ENCODE measurements at places on chromosomes 11 and 22. TPM values are rescaled to one million over a fixed set of nuclear protein-coding genes. Genes with fewer than 3 reads are reported as not detected.

DNA sequence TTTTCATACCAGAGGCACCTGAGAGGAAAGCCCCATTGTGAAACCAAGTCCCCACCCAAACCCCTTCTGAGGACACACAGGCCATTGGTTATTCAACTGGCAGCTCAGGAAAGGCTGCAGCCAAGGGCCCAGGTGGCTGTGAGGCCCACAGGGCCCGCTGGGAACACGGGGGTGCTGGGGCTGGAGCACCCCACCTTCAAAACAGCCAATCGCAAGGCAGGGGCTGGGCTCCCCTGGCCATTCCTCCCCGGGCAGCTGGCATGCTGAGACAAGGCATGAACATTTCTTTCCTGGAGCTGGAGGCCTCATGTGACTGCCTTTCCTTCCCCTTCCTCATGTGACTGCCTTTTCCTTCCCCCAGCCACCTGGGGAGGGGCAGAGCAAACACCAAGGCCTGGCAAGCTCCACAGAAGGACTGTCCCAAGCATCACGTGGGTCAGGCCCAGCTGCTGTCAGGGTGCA lies 76.9 kb downstream of the PIWIL3 start:
- H3K36me3 ChIP-seq, result no peaks in the 10 kb centered on the region
- H3K27ac ChIP-seq, result peak overlapping the region; percentile 79
- H3K4me1 ChIP-seq, result peaks cover 51% of the 10 kb centered on the region
- H3K27me3 ChIP-seq, result no peaks in the 10 kb centered on the region
- DNase-seq, result peak; percentile 91

Gene PRODH
- 47.2 TPM for total RNA-seq

- H3K4me3 ChIP-seq, result no peak overlapping the region
- H3K36me3 ChIP-seq, result no peaks in the 10 kb centered on the region
- no peak for DNase-seq
- no peaks in the 10 kb centered on the region for H3K27me3 ChIP-seq
- no peaks in the 10 kb centered on the region for H3K4me1 ChIP-seq
Measured at GRCh38 chr11:130705670-130706421, 210.4 kb downstream of the SNX19 start.

Gene CNTF
- total RNA-seq, result 1.3 TPM

Gene SPDYC
- not detected for total RNA-seq

Gene OR52H1
- total RNA-seq, result not detected

DNA sequence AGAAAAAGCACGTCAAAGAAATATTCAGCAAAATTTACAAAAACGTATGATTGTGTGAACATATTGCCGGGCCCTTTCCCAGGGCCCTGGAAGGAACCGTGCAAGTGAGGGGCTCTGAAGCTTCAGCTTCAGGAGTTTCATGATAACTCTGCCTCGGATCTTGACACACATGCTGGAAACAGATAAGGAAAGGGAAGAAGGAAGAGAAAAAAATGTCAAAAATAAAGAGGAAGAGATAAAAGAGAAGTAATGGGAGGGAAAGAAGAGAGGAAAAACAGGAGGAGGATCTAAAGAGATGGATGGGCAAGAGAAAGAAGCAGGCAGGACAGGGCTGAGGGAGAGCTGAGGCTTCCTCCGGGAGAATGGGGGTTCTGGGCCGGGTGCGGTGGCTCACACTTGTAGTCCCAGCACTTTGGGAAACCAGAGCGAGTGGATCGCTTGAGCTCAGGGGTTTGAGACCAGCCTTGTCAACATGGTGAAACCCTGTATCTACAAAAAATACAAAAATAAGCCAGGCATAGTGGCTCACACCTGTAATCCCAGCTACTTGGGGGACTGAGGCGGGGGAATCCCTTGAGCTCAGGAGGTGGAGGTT lies 2.7 kb upstream of the TMPRSS4 start:
- H3K4me3 ChIP-seq, result no peak overlapping the region
- no peaks in the 10 kb centered on the region for H3K36me3 ChIP-seq
- no peak for DNase-seq
- H3K4me1 ChIP-seq, result no peaks in the 10 kb centered on the region
- no peak overlapping the region for H3K27ac ChIP-seq

GRCh38 chr22:29156507-29156906 lies 49.2 kb upstream of the EMID1 start:
- H3K36me3 ChIP-seq, result no peaks in the 10 kb centered on the region
- no peak for DNase-seq
- peaks cover 17% of the 10 kb centered on the region for H3K4me1 ChIP-seq
- H3K4me3 ChIP-seq, result no peak overlapping the region
- no peaks in the 10 kb centered on the region for H3K27me3 ChIP-seq
- H3K27ac ChIP-seq, result no peak overlapping the region

Gene CATSPERZ
- 62.9 TPM for total RNA-seq

Gene SCGB1D2
- not detected for total RNA-seq

- H3K4me3 ChIP-seq, result no peak overlapping the region
- no peak overlapping the region for H3K27ac ChIP-seq
- H3K27me3 ChIP-seq, result no peaks in the 10 kb centered on the region
Measured at GRCh38 chr11:31628111-31628510, 118.5 kb downstream of the ELP4 start.

- peak overlapping the region; percentile 74 for H3K4me3 ChIP-seq
- H3K27me3 ChIP-seq, result no peaks in the 10 kb centered on the region
- peak overlapping the region; percentile 96 for H3K27ac ChIP-seq
- H3K4me1 ChIP-seq, result peaks cover 26% of the 10 kb centered on the region
Measured at GRCh38 chr22:41619979-41620588, 759 bp downstream of the DESI1 start.

- no peaks in the 10 kb centered on the region for H3K27me3 ChIP-seq
- H3K4me3 ChIP-seq, result no peak overlapping the region
Measured at GRCh38 chr11:103537904-103538502, 428.8 kb downstream of the DYNC2H1 start.

DNA sequence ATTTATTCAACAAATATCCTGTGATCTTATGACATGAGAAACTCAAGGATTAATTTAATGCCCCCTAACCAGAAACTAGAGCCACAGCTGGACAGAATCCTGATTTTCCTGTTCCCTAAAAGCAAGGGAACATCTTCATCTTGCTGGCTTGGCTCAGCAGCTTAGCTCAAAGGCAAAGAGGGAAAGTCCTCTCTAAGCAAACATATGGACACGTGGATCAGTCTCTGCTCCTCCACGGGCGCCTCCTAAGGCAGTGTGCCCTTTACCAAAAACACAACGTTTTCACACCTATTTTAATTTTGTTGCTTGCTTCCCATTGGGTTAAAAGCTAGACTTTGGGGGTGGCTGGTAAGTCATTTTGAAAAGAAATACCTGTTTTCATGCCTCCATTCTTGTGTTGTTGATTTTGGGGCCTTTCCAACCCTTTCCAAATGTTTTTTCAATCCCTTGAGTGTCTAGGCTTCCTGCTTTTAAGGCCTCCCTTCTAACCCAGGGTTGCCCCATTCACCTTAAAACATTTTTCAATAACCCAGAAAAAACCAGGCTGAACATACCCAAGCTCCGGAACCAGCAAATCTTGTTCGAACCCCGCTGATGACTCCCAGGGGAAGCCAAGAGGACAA lies 15.5 kb downstream of the SLC1A2 start:
- H3K27me3 ChIP-seq, result no peaks in the 10 kb centered on the region
- peaks cover 7% of the 10 kb centered on the region for H3K4me1 ChIP-seq
- no peak overlapping the region for H3K27ac ChIP-seq
- H3K4me3 ChIP-seq, result no peak overlapping the region
- no peaks in the 10 kb centered on the region for H3K36me3 ChIP-seq

Gene CLDN5
- 235 TPM for total RNA-seq

- H3K27ac ChIP-seq, result no peak overlapping the region
- no peak for DNase-seq
- no peaks in the 10 kb centered on the region for H3K36me3 ChIP-seq
Measured at GRCh38 chr11:20443596-20443995, 56.1 kb downstream of the PRMT3 start.

- no peak for DNase-seq
- H3K4me1 ChIP-seq, result no peaks in the 10 kb centered on the region
- peak overlapping the region; percentile 30 for H3K27ac ChIP-seq
- no peaks in the 10 kb centered on the region for H3K36me3 ChIP-seq
- no peak overlapping the region for H3K4me3 ChIP-seq
- H3K27me3 ChIP-seq, result no peaks in the 10 kb centered on the region
Measured at GRCh38 chr11:62479631-62480201, 60.9 kb downstream of the SCGB1A1 start.

DNA sequence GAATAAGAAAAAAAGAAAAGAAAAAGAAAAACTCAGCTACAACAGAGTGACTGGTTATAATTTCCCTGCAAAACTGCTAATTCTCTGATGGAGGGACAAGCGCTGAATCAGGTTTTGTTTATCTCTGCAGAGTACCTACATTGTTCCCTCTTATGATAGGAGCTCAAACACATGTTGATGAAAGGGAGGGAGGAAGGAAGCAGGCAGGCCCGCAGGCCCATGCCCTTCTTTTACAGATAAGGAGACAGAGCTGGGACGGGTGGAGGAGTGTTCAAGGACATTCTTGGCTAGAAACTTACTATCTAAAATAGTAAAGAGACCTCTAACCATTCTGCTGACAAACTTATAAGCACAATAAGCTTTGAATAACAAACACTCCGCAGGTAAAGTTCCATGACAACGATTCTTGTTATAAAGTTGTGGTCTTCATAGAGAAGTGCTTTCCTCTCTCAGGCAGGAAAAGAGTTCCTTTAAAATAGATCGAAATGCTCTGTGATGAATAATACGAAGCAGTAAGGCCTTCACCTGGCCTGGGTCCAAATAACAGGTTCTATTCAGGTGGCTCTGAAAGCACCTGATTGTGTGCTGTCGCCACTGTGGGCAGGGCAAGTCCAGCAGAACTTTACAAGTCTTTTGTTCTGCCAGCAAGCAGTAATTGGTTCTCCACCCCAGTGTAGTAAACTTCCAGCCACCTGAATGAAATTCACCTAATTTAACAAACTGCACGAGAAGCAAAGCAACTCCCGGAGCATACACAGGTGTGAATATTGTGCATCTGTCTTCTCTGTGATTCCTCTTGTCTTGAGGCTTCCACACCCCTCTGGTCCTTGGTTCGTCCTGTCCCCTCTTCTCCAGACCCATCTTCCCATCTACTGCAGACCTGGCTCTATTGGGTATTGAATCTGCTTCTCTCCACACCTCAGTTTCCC lies 15.3 kb upstream of the MICAL2 start:
- peak overlapping the region; percentile 2 for H3K27ac ChIP-seq
- peak; percentile 49 for DNase-seq
- H3K4me1 ChIP-seq, result peaks cover 16% of the 10 kb centered on the region

Gene CDKN1C
- total RNA-seq, result 26.7 TPM

Gene ACRV1
- not detected for total RNA-seq

Gene MYO7A
- 2.4 TPM for total RNA-seq

DNA sequence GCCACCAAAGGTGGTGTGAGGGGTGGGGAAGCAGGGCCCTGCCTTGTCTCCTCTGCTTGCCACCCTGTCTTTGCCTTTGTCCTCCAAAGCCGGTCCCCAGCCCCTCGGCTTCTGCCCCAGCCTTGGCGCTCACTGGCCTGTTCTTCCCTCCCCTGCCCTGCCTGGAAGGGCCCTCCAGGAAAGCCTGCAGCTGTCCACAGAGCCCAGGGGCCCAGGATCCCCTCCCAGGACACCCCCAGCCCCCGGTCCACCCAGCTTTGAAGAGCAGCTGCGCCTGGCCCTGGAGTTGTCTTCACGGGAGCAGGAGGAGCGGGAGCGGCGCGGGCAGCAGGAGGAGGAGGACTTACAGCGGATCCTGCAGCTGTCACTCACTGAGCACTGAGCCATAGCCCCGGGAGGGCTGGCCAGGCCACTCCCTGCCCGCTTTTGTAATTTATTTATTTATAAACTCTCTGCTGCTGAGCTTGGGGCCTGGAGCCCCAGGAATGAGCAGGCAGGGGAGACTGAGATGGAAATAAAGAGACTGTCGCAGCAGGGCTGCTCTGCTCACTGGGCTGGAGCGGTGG lies 1.3 kb upstream of the SSH3 start:
- peak; percentile 86 for DNase-seq
- peak overlapping the region; percentile 83 for H3K4me3 ChIP-seq
- H3K36me3 ChIP-seq, result peaks cover 27% of the 10 kb centered on the region
- H3K4me1 ChIP-seq, result peaks cover 39% of the 10 kb centered on the region
- peak overlapping the region; percentile 78 for H3K27ac ChIP-seq
- no peaks in the 10 kb centered on the region for H3K27me3 ChIP-seq

DNA sequence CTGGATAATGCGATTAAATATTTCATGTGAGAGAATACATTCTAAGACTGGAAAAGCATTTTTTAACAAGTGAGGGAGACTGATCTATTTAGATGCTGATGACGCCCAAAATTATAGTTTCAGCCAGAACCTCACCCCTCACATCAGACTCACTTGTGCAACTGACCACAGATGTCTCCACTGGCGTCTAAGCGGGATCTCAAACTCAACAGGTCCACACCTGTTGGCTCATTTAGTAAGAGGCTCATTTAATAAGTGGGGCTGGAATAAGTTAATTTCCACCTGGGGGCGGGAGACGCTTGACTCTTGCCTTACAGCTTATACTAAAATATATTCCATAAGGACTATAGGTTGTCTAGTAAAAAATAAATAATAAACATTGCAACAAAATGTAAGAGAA lies 47.5 kb downstream of the MORC2 start:
- H3K27ac ChIP-seq, result no peak overlapping the region
- H3K36me3 ChIP-seq, result peaks cover 11% of the 10 kb centered on the region
- no peaks in the 10 kb centered on the region for H3K27me3 ChIP-seq
- DNase-seq, result no peak
- H3K4me3 ChIP-seq, result peak overlapping the region; percentile 36

- no peak overlapping the region for H3K4me3 ChIP-seq
- DNase-seq, result no peak
- H3K27ac ChIP-seq, result no peak overlapping the region
- H3K27me3 ChIP-seq, result no peaks in the 10 kb centered on the region
- H3K4me1 ChIP-seq, result peaks cover 16% of the 10 kb centered on the region
- H3K36me3 ChIP-seq, result no peaks in the 10 kb centered on the region
Measured at GRCh38 chr11:2559527-2560311, 114.9 kb downstream of the KCNQ1 start.

DNA sequence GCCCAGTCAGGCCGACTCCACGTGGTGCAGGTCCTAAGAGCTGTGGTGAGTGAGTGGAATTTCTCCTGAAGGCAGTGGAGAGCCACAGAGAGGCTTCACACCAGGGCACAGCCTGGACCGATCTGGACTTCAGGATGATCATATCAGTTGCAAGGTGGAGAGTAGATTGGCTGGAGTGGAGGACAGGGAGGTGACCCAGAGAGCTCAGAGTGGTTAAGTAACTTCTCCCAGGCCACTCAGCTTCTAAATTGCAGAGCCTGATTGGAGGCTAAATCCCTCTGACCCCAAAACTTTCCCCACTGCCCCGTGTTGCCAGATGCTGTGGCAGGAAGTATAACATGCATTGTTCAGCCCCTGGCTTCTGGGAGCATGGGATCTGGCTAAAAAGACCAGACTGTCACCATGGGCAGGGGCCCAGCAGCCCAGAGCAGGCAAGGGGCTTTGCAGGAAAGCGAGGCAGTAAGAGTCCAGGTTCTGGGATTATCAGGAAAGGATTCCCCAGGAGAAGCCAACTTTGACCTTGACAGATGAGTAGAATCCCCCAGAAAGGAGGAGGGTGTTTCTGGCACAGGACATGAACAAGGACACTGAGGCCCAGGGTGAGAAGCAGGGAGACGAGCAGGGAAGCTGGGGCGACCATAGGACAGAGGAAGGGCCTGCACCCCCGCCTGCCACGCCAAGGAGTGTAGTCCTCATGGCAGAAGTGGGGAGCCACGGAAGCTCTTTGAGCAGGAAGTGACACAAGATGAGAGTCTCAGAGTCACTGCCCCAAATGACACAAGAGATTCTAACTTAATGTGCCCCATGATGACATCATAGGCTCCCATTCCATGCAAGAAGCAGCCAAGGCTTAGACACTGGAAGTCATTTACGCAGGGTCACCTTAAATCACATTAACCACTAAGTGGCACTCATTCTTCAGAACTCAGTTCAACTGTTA lies 4.8 kb downstream of the SLC35C1 start:
- no peak overlapping the region for H3K4me3 ChIP-seq
- H3K36me3 ChIP-seq, result peaks cover 37% of the 10 kb centered on the region
- H3K27ac ChIP-seq, result no peak overlapping the region
- no peak for DNase-seq

- H3K4me1 ChIP-seq, result peaks cover 15% of the 10 kb centered on the region
- no peak for DNase-seq
- H3K27me3 ChIP-seq, result no peaks in the 10 kb centered on the region
- no peak overlapping the region for H3K4me3 ChIP-seq
- H3K36me3 ChIP-seq, result no peaks in the 10 kb centered on the region
Measured at GRCh38 chr11:74783241-74783871, 34.7 kb downstream of the RNF169 start.
